CD4-positive, alpha-beta T cell treated with Interleukin-6 for 4 hours (primary cell): ENCODE measurements at places on chromosomes 5 and 9.
A peak's percentile ranks its signal among the peaks of the same experiment; 100 is the strongest.

DNA sequence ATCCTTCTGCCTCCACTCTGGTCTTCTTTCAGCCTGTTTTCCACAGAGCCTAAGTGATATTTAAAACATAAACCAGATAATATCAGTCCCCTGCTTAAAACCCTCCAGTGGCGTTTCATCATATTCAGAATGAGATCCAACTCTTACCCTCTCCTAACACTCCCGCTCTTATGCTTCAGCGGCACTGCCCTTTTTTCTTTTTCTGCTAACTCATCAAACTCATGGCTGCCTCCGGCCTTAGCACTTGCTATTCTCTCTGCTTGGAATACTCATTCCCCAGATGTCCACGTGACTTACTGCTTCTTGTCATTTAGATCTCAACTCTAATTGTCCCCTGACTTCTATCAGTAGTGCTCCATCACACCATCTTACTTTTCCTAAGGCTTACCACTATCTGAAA is 73.6 kb downstream of the PIP5K1B start:
- no peak for DNase-seq

- DNase-seq = no peak
These were observed 411.2 kb upstream of the SLC30A5 start for GRCh38 chr5:68682400-68683160.

- no peak for DNase-seq
These were observed 29.5 kb downstream of the TGFBI start for GRCh38 chr5:136058039-136058971.

DNA sequence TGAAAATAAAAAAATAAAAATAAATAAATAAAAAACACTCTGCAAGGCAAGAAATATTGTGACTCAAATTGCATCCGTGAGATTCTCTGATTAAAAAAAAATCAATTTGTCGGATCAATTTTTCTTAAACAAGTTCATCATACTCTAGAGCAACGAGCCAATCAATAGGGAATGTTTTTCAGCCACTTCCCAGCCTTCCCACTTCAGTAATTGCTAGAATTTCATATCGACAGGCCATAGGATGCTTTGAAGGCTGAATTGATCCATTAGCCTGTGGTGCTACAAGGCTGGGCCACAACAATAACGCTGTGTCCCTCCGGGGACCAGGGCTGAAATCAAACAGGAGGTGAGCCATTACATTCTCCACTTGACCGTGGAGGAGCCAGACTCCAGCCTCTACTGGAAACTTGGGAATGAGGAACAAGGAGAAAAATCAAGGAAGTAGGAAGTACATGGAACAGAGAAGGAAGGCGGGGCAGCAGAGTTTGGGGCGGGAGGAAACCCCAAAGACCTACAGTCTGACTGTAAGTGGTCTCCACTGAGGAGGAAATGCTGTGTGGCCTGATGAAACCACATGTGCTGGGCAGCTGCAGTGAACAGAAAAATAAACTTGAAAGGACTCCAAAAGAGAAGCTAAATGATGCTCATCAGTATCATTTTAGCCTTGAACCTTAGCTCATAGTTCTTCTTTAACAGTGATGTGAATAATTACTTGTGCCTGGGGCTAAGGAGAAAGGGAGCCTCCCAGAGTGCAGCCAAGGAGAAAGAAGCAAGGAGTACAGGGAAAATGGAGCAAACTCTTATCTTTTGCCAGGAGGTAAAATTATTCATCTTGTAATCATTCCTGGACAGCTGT is 308.6 kb downstream of the TLE1 start:
- DNase-seq = no peak

DNA sequence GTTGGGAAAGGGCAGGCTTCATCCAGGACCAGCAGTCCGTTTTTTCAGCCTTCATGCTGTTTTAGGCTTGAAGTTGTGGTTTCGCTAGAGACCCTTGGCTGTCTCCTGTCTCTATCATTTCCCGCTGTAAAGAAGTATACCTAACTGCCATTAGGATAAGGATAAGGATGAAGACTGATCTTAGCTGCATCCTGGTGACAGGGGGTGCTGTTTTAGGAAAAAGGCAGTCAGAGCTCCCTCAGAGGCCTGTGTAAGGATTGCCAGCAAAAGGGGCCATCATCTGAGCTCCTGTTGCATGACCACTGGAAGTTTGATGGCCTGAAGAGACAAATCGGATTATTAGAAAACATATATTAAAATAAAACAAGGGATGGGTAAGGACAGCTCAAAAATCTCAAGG is 64.8 kb upstream of the FGF10 start:
- no peak for DNase-seq

- DNase-seq = no peak
These were observed 69.0 kb downstream of the MTAP start for GRCh38 chr9:21871256-21871975.

GRCh38 chr5:75395277-75395676 is 58.3 kb downstream of the HMGCR start:
- DNase-seq = no peak

DNA sequence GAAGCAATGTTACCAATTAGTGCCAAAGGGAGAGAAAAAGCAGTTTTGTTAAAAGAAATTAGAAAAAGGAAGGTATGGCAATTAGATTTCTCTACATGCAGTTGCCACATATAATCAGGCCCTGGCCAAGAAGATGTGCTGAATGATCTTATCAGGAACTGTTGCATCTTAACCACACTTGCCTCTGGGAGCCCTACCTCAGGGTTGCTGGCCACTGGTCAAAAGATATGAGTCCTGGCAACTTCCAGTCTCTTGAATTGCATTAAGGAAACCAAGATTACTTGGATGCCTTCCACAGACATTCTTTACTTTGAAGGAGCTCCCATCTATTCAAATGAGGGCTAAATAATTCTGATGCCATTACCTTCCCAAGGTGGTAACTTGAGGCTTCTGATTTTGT is 60.4 kb downstream of the TNC start:
- no peak for DNase-seq

DNA sequence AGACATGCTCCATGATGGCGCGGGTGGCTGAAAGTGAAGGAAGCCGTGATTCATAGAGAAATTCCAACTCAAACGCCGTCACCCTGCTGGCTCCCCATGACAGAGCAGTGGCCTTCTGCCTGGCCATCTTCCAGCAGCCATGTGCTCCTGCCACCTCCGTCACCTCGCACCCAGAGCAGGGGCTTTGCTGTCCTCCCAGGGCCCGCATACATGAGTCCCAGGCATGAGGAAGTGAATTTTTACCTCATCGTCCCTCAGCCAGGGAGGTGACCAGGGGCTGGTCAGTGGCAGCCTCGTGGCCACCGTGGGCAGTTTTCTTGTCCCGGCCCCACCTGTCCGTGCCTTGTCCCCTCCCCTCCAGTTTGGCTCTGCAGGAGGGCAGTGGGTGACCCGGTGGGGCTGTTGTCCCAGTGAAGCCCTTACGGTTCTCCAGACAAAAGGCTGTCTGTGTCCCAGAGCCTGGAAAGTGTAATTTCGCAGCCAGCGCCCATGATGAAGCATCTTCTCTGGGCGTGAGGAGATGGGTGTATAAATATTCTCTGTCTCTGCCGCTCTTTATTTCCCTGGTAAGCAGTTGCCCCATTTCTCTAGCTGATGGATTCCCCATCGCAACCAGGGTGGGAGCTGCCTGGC is 124.0 kb upstream of the LMX1B start:
- no peak for DNase-seq

DNA sequence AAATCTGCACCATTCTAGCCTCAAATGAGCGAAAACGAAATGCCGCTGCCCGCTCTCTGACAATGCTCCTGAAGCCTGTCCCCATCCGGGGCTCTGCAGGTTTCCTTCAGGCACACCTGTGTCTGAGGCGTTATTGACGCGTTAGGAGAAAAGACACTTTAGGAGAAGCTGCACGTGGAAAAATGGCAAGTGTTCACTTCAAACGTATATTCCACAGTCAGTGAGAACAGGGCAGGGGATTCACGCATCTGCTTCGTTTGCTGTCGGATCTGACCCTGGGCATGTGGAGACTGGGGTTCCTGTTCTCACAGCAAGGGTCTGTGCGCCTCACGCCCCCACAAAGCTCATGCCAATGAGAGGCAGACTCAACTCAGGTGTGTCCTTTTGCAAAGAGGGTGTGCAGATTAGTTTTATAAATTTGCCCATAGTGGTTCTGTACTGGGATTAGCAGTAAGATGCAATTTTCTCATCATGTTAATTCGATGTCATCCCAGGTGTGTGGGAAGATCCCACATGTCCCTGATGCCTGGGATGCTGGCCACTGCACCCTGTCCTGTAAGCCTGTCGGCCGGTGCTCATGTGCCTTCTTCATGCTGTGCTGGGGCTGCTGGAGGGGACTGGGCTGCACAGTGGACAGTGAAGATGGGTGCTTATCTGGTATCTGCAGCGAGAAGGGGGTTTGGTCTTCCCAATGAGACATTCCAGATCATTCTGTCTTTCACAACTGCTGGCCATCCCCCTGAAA is 11.2 kb upstream of the TBC1D9B start:
- DNase-seq = no peak

GRCh38 chr5:83512061-83512745 is 40.7 kb downstream of the VCAN start:
- DNase-seq = no peak

- DNase-seq = no peak
These were observed 100.7 kb upstream of the S1PR3 start for GRCh38 chr9:88890546-88890945.

- no peak for DNase-seq
These were observed 8.0 kb downstream of the FAM151B start for GRCh38 chr5:80495891-80496290.

DNA sequence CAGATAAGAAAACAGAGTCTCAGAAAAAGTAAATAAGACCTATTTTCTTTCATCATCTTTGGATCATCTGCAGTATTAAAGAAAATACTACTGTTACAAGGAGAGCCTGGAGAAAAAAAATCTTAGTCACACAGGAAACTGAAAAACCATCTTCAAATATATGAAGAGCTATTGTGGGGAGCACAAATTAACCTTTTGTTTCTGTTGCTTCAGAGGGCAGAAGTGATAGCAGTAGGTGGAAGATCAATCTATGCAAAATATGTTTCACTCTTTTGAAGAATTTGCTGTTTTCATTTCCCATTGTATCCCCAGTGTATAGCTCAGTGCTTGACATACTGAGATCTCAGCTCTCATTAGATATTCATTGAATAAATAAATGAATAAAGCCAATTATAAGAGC is 13.1 kb upstream of the CEMIP2 start:
- DNase-seq = no peak

DNA sequence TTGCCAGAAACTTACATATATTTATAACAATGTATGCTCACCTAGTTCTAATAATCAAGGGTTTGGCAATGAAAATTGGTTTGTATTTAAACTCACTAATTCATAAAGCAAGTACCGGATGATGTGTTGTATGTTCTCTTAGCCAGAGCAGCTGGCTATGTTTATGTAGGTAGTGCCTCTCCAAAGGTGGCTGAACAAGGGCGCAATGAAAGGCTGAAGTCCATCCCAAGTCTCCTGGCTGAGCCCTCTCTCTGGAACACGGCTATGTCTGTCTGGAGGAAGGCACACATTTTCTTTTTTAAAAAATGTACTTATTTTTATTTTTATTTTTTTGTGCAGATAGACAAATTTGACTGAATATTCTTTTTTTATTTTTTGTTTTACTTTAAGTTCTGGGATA is 141.2 kb upstream of the DAB2 start:
- no peak for DNase-seq

DNA sequence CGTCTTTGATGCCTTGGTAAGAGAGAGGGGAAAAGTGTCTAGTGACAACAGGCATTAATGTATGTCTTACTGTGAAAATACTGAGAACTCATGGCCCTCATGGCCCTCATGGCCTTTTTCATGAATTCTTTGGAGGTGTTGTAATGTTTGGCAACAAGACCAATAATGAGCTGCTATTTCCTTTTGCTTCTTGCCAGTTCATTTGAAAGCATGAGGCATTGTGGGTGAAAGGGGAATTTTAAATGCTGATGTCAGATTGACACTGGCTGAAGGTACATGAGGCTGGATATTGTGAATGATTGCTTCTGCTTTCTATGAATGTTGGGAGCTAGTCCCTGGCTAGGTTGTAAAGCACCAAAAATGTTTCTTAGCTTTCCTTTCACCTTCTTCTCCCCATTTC is 79.2 kb downstream of the DOCK2 start:
- no peak for DNase-seq

DNA sequence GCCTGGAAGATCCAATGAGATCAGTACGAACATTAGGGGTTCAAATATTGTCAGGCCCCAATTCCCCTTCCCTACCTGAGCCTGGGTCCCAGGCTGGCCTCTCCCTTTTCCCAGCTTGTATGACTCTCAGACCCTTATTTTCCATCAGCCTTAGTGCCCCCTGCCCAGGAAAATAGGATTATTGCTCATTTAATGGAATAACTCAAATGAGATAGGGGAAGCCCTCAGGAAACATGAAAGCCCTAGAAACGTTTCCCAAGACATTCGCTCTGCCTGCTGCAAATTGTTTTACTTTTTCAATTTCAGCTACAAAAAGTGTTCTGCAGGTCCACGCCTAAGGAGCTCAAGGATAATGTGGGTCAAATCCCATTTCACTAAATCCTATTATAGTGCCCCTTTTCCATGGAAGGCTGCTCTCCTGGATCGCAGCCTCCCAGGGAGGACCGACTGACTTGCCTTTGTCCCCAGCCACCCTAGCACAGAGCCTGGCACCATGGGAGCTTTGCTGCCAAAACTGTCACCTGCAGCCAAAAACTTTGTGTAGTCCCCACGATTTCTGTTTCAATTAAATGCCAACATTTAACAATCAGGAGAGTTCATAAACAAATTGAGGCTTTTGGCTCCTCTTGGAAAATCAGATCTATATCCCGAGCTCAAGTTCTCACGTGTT is 46.9 kb downstream of the THOC3 start:
- DNase-seq = no peak

DNA sequence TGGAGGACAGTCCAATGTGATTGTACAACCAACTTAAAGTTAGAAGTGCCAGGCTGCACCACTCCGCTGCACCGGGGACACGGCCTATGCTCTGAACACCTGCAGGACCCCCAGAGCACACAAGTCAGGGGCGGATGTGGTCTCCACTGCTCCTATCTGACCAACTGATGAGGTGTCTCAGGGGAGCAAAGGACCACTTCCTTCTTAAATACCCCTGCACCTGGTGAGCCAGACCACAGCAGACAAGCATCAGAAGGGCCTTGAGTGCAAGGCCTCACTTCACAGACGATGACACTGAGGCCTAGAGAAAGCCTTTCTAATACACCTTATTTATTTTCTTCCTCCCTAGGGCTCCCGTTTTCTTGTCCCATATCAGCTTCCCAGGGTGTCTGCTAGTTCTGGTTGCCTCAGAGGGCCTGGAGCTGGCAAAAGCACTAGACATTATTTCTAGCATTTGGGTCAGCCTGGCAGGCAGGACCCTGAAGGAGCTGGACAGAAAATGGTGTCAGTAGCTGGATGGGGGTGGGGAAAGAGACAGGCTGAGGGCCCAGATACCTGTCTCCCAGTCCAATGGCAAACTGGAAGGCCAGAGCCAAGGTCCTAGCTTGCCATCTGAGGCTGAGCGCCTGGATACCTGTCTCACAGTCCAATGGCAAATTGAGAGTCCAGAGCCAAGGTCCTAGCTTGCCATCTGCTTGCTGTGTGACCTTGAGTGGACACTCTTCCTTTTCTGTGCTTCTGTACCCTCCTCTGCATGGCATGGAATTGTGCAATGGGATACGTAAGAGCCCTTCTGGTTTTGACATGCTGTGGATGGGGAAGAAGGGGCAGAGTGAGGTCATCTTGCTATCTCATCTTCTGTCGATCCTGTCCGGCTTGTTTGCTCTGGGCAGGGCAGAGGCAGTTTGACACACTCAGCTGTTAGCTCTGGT is 9.0 kb downstream of the CCDC69 start:
- peak; percentile 55 for DNase-seq

- peak; percentile 13 for DNase-seq
These were observed 1.2 kb downstream of the CDC14B start for GRCh38 chr9:96618209-96619123.
